CMK (cell line): ENCODE measurements at places on chromosomes 5 and 9.
A peak's percentile ranks its signal among the peaks of the same experiment; 100 is the strongest.

DNA sequence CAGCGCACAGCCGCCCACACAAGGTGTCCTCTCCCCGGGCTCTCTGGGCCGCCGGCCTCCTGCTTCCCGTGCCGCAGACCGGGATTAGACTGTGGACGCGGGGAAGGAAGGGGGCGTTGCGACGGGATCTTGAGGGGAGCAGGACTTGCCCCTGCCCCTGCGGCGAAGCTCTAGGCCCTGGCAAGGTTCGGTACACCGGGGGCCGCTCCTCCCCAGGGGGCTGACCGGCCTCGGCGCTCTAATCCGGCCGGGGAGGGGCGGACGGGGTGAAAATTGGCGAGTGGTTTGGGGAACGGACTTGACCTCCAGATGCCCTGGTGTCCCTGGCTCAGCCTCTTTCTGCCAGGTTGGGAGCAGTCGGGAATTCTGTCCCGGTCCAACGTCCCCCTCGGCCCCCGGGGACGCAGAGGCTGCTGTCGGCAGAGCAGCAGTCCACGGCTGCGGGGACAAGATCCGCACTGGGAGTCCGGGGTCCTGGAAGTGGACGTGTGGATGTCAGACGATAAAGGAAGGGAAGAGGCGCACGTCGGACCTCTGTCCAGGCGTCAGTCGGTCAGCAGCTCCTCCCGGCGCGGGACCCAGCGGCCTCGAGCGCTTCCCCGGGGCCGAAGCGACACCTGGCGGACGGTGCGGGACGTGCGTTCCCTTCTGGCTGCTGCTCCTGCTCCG lies 1.9 kb upstream of the CNTFR start:
- DNase-seq = peak; percentile 37

- DNase-seq = no peak
Observed at GRCh38 chr5:150489360-150490295, 18.3 kb upstream of the NDST1 start.

GRCh38 chr5:77869116-77869798 lies 93.1 kb upstream of the TBCA start:
- no peak for DNase-seq

DNA sequence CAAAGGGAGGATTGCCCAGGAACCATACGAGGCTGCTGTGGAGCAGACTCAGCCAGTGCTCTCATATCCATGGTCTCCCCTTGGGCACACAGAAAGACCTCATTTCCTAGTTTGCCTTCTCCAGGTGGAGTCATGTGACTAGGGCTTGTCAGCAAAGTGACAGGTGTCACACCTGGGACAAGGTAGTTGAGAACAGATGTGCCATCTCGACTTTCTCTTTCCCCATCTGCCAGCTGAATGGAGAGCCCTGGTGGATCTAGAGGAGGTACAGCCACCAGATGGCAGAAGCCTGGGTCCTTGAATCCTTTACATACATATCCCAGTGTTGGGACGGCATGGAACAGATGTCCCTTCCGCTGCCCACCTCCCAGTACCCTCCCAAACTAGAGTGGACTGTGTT lies 42.9 kb upstream of the ALDOB start:
- DNase-seq = no peak

DNA sequence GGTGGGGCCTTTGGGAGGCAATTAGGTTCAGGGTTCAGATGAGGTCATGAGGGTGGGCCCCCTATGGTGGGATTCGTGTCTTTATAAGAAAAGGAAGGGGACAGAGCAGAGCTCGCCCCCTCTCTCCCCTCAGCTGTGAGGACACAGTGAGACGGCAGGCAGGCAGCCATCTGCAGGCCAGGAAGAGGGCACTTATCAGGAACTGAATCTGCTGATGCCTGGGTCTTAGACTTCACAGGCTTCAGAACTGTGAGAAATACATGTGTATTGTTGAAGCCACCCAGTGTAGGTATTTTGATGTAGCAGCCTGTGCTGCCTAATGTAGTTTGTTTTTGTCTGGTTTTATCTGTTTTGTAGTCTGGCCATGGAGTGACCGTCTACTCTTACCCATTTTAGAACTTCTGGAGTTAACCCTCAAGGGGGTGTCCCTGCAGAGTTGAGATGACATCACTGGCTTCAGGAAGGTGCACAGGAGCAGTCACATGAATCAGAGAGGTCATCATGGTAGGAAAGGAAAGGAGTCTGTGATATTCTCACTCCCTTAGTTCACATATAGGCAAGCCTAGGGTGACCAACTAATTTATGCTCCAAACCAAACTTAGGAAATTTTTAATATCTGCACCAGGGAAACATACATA lies 71.0 kb downstream of the LRRC70 start:
- no peak for DNase-seq

DNA sequence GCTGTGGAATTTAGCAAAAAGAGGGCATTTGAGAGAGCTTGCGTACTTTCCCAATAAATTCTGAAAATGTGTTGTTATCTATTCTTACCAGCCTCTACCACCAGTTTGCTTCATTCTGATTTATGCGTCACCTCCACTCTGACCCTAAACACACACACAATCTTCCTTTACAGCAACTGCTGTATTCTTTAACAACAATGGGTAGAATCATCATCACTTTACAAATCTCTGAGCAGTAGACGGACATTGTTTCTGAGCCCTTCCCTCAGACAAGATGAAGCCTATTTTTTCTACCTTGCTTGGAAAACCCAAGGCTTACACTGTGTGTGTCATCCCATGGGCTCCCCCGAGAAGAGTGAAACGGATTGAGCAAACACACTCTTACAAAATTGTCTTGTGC lies 83.1 kb upstream of the RASA1 start:
- DNase-seq = no peak

- DNase-seq = no peak
Observed at GRCh38 chr9:98396656-98397055, 141.2 kb upstream of the TBC1D2 start.

DNA sequence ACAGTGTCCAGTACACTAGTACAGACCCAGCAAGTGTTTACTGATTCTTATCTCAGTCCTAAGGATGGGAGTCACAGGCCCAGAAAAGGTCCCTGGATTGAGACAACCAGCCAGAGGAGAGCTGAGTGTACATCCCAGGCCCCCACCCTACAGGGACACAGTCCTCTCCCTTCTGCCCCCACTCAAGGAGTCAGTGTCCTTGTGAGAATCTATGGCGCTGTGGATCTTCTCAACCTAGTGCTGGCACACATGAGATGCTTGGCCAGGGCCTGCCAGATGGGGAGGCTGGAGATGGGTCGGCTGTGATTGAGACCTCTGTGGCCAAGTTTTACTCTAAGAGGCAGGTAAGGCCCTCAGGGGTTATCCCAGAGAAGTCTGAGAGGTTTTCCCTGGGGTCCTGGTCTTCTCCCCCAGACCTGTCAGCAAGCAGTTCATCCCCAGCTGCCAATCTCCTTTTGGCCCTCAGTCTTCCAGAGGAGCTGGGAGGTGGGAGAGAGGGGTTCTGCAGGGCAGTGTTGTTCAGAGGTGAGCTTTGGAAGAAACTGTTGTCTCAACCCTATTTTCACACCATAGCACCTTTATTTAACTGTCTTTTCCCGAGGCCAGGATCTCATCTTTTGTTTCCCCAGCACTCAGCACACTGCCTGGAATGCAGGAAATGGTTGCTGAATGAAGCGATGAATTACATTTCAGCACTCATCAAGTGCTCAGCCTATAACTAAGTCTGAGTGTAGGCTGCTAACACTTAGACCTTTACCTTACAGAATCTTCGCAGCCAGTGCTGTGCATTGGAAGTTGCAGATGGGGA lies 3.2 kb upstream of the NSD1 start:
- DNase-seq = no peak

DNA sequence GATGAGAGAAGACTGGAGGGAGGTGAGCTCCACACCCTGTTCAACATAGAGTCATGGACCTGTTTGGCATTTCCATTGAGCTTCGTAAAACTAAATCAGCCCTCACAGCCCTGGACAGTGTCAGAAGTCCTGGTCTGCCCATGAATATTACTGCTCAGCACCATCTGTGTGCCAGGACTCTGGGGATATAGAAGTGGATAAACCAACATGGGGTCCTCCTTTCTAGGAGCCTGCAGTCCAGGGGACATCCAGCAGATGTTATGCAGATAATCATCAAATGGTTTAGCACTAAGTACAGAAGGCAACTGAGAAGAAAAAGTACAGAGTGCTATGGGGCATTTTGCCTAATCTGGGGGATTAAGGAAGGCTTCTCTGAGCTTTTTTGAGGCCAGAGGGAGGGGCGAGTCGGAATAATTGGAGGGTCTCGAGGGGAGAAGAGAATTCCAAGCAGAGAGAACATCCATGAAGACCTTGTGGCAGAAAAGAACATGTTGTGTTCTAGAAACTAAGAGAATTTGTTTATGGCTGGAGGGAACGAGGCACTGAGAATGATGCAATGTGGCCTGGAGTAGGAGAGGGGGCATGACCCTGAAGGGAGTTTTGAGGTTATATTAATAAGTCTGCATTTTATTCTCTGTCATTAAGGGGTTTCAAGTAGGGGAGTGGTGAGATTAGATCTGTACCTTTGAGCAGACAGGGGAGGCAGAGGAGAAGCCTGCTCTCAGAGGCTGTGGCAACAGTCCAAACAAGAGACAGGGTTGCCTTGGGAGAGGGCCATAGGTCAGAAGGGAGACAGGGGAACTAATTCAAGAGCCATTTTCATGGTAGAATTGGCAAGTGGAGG lies 63.5 kb upstream of the SLC2A8 start:
- DNase-seq = no peak

GRCh38 chr5:127924606-127925005 lies 159.0 kb upstream of the SLC12A2 start:
- no peak for DNase-seq

DNA sequence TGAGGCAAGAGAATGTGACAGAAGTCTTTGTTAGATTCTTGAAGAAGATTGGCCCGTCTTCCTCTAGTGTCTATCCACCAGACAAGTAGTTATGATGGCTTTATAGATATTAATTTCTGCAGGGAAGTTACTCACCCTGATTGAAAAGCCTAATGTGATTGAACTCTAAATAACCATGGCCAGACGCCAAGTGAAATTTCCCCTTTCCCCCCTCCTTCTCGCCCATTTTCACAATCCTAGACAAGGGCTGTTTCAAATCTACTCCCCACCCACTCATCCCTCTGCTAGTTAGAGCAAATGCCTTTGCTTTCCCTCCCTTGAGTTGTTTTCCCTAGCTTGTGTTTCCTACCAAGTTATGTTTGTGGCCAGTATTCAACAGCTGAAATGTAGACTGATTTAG lies 182.5 kb downstream of the TMEM167A start:
- no peak for DNase-seq

- DNase-seq = no peak
Observed at GRCh38 chr9:82923912-82924605, 138.9 kb downstream of the RASEF start.

DNA sequence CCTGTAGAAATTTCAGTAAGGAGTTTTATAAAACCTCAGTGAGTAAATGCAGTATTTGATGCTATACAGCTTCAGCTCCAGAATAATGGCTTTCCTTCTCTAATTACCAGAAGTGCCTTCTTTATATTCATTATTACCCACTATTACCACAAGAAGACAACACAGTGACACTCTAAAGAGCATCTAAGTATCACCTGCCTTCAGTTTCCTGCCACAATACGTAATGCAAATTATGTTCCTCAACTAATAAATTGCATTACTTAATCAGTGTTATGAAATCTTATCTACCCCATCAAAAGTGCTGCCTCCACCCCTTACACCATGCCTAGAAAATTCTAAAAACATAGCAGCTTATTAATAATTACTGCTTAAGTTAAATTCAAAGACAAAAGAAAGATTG lies 91.9 kb downstream of the TRPM6 start:
- DNase-seq = no peak

DNA sequence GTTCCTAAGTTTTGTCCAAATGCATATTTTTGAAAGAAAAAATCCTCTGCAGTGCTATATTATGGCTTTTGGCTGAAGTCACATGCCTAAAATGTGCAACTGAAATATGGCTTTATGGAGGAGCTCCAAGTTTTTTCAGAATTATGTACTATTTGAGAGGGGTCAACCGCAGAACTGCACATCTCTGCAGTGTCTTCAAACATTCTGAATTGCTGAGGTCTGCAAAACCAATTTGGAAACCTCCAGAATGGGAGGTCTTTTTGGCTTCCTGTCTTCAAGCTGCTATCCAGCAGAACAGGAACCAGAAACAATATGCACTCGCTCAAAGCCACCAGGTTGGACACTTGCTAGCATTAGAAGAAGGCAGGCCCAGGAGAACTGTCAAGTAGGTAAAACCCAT lies 376.0 kb upstream of the PAPPA start:
- DNase-seq = no peak

DNA sequence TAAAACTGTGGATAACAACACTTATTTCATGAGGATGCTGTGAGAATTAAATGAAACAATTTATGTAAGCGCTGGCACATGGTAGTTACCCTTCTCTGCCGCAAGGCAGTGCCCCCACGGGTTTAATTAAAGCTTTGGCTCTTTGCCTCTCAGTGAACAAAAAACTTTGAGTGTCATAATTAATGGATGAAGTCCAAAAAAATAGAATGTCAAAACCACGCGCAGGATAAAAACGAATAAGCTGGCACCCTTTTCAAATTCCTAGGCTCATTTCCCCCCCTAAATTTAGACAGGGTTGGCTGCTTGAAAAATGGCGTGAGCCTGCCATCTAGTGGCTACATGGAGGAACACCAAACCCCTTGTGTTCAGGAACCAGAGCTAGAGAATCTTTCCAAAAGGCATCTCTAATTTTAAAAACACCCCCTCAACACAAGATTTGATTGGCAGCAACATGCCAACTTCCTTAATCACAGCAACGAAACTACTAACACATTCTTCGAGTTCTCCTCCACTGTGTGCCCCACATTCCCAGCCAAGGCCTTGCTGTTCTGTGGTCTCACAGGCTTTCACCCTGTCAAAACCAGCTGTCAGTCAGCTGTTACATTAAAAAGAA lies 29.0 kb upstream of the CCNG1 start:
- peak; percentile 21 for DNase-seq

DNA sequence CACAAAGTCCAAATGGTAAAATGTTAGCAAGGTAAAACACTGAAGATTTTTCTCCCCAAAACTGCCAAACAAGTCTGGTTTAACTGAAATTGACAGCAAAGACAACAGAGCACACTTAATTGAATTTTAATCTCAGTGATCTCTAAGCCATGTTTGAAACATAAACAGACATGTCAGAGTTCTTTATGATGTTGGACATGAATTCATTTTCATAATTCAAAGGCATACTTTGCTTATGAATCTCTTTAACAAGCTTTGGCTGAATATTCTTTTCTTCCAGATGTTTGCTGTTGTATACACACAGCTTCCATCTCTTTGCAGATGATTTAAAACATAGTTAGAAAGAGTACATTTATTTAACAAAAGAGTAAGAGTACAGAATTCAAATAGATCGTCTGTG lies 509.1 kb downstream of the RAB3C start:
- DNase-seq = no peak

DNA sequence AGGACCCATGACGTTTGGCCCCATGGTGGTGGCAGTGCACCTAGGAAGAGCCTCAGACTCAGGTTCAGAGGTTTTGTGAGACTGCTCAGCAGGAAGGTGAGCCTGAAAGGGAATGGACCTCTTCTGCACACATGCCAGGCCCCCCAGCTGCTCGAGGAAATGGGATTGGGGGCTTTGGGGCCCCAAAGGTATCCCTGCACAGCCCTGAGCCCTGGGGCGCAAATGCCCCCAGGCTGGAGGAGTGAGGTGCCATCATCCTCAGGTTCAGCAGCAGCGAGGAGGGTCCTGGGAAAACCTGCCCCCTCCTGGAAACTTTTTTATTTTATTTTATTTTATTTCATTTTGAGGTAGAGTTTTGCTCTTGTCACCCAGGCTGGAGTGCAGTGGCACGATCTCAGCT lies 171.8 kb upstream of the MVB12B start:
- no peak for DNase-seq

- no peak for DNase-seq
Observed at GRCh38 chr9:114034661-114035062, 43.4 kb downstream of the AMBP start.
